ENCODE measurements at places on chromosomes 7 and 10. TPM values are rescaled to one million over a fixed set of nuclear protein-coding genes. Genes with fewer than 3 reads are reported as not detected.

GRCh38 chr10:13721486-13721885 is 134.7 kb downstream of the PRPF18 start:
- no peak for DNase-seq

DNA sequence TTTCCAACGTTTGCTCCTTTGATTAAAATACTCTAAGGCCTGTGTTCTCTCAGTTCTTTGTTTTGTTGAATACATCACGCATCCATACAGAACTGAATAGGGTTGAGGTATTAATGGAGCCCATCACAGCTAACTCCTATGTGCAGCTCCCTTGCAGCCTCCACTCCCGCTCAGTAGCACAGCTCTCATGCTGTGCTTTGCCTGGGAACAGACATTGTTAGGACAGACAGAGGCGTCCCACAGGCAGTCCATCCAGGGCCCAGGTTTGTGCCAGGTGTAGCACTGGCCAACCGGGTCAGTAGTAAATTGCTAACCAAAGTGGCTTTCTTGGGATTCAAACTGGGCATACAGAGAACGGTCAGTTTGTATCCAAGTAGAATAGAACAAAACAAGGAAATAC is 644.7 kb upstream of the NRP1 start:
- DNase-seq = no peak

METTL27 gene
- total RNA-seq = 14.3 TPM

- DNase-seq = no peak
Measured at GRCh38 chr10:86644794-86645445, 9.4 kb upstream of the OPN4 start.

- no peak for DNase-seq
Measured at GRCh38 chr10:4398602-4399001, 427.4 kb upstream of the AKR1E2 start.

GRCh38 chr10:103665162-103665889 is 171.8 kb downstream of the NEURL1 start:
- no peak for DNase-seq

ACHE gene
- total RNA-seq = 11.3 TPM

GRID1 gene
- total RNA-seq = 0.10 TPM

GRCh38 chr7:127346575-127347256 is 45.8 kb downstream of the ZNF800 start:
- DNase-seq = no peak

PLXDC2 gene
- not detected for total RNA-seq

ZNF727 gene
- not detected for total RNA-seq

- no peak for DNase-seq
Measured at GRCh38 chr10:33519130-33519860, 184.8 kb upstream of the NRP1 start.

SPACDR gene
- 4.5 TPM for total RNA-seq

PLOD3 gene
- 103 TPM for total RNA-seq

GRCh38 chr7:67764289-67764688 is 767.7 kb downstream of the TYW1 start:
- DNase-seq = peak; percentile 11

DNA sequence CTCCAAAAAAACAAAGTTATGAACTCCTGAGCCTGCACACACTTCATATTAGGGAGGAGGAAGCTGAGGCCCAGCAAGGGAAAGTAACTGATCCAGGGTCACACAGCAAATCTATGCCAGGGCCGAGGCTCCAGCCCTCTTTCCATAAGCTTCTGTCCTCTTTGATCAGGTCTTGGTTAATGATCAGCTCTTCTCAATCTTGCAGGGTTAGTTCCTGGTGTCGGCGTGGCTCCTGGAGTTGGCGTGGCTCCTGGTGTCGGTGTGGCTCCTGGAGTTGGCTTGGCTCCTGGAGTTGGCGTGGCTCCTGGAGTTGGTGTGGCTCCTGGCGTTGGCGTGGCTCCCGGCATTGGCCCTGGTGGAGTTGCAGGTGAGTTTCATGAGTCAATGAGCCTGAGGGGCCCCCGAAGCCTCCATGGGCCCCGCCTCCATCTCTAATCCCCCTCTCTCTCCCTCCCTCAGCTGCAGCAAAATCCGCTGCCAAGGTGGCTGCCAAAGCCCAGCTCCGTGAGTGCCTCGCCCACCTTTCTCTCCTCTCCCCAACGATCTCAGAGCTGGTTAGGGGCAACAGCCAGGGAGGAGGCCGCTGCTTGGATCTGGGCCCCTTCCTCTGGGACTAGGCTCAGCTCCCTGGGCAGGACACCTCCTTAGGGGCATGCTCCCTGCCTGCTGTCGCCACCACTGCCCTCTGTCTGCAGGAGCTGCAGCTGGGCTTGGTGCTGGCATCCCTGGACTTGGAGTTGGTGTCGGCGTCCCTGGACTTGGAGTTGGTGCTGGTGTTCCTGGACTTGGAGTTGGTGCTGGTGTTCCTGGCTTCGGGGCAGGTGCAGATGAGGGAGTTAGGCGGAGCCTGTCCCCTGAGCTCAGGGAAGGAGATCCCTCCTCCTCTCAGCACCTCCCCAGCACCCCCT is 23.7 kb upstream of the LIMK1 start:
- peak; percentile 67 for DNase-seq

- DNase-seq = no peak
Measured at GRCh38 chr10:917416-917720, 14.1 kb downstream of the LARP4B start.

GTF2IRD1 gene
- total RNA-seq = 31.1 TPM

- peak; percentile 62 for DNase-seq
Measured at GRCh38 chr7:43648473-43649406, 65.8 kb downstream of the STK17A start.

GPR22 gene
- not detected for total RNA-seq

DNA sequence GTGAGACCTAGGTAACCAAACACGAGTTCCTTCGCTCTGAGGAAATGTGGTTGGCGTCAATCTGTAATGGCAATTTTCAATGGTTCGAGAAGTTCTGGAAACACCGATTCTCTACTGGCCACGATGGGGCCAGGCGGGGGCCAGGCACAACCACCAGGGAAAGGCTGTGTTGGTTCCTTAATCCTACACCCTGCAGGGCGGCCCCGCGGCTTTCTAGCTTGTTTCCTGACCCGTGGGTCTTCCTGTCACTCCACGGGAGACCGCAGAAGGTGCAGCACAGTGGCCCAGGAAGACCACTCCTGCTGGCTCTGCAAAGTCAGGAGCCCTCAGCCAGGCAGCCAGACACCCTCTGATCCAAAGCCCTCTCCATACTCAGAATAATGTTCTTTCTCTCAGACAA is 113.4 kb downstream of the FGFR2 start:
- no peak for DNase-seq

EIF3A gene
- total RNA-seq = 95.3 TPM

DNA sequence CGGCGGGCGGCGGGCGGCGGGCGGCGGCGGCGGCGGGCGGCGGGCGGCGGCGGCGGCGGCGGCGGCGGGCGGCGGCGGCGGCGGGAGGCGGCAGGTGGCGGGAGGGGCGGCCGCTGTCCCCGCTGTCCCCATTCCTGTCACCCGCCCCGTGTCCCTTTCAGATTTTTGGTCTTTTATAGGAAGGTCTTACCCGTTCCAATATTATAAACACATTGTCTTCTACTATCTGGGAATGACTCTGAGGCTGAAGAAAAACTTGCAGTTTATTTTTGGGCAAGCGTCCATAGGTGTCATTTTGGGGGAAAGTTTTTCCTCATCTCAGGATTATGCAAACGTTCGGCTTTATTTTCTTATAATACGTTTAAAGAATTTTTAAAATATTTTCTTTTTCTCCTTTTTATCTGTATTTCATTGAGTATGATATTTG is 578 bp downstream of the ZNF713 start:
- peak; percentile 20 for DNase-seq

GRCh38 chr10:88226891-88227290 is 356.2 kb downstream of the RNLS start:
- DNase-seq = no peak

ADAM8 gene
- total RNA-seq = 54.4 TPM

GRCh38 chr10:6401558-6402348 is 178.3 kb downstream of the PRKCQ start:
- DNase-seq = peak; percentile 78

DNA sequence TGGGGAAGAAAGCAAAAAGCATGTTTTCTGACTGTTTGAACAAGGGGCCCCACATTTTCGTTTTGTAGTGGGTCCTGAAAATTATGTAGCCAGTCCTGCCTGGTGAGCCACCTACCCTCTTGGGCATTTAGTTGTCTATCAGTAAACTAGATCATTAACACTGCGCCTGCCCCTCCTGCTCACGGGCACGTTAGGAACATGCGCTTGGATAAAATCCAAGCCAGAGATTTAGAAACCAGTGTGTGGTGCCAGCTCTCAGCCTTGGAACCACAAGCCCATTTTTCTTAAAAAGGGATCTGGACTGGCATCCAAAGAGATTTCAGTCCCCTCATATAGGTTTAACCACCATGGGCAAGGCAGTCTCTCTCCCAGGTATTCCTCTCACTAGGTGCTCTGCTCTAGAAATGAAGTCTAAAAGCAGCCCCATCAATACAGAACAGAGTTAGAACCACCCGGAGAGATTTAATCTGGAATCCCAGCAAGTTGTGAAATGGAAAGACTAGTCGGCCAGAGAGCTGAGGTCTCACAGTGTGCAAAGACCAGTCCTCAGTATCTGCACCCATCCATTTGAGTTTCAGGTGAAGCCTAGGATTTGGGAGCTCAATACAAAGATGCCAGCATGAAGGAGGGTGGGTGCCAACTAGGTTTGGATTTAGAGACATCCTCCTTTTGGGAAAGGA is 123.9 kb upstream of the TCF7L2 start:
- no peak for DNase-seq

DNA sequence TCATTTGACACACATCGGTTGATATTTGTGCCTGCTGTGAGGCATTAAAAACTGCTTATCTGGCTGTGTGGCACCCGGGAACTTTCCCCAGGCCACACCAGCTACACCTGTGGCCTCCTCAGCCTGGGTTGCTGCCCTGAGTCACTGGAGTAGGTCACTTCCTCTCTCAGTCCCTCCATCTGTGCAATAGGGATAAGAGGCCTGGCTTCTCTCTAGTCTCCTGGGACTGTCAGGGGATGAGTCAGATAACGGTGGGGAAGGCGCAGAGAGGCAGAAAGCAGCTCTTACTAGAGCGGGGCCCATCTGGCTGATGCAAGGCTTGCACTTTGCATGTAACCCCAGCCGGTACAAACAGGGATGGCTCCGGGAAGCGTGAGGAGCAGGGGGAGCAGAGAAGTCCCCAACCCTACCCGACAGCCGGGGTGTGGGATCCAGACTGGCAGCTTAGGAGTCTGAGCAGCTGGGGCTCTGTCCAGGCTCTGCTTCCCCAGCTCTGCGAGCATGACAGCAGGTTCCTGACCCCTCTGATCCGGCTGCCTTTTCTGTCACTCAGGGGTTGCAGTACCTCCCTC is 34.0 kb downstream of the DNAJB12 start:
- peak; percentile 82 for DNase-seq

SLC16A9 gene
- total RNA-seq = 2.2 TPM

CDK5 gene
- 23.5 TPM for total RNA-seq

DNA sequence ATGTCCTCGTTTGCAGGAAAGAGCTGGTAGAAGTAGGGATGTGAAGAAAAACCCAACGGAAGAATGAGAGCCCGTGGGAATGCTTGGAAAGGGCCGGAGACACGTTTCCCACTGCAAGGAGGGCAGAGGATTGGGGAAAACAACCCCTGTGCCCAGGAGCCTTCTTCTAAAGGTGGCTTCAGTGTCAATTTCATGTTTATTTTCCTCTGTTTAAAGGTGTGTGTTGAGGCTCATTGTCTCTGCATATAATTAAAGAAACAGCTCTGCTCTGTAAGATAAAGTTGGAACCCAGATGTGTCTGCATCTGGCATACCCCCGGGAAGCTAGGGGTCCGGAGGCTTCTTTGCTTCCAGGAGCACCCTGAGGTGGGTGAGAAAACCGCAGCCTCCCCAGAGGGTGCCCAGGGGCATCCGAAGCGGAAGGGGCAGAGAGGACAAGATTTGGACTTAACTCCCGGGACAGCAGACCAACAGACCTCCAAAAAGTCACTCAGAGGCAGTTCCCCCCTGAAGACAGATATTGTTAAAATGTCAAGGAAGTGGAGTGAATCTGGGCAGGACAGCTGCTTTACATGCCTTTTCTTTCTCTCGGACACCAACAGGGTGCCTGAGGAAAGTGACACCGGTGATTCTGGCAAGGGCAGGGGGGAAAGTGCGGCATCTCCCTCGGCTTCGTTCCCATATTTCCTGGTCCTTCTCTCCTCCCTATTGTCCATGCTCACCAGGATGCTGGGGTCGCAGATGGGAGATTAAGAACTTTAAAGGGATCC is 8.6 kb upstream of the GATA3 start:
- DNase-seq = no peak

DNA sequence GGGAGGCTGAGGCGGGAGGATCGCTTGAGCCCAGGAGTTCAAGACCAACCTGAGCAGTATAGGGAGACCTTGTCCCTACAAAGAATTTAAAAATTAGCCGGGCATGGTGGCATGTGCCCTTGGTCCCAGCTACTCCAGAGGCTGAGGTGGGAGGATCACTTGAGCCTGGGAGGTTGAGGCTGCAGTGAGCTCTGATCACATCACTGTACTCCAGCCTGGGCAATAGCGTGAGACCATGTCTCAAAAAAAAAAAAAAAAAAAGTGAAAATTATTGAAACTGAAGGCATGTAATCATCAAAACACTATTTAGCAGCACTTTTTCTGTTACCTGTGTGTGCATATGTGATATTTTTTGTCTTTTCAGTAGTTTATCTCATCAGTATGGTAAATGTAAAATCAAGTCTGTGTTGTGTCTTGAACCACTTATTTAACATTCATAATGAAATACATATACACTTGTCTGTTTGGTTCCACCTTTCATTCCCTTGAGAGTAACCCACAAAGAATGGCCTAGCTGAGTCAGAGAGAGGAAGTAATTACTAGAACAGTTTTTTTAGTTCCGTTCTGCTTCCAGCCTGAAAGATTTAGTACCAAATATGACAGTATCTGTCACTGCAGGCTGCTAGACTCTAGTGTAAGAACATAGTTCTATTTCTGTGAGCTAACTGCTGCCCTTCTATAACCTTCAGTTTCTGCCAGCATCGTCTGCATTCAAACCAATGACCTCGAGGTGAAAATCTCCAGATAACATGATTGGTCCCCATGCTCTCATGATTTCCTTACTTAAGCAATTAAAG is 68.6 kb downstream of the MMRN2 start:
- no peak for DNase-seq

SPDYE9 gene
- not detected for total RNA-seq

GRCh38 chr10:122657255-122657654 is 42.4 kb downstream of the C10orf120 start:
- no peak for DNase-seq

GRCh38 chr7:88206254-88206653 is 13.6 kb downstream of the SRI start:
- DNase-seq = no peak

TAS2R4 gene
- total RNA-seq = 2.4 TPM

DNA sequence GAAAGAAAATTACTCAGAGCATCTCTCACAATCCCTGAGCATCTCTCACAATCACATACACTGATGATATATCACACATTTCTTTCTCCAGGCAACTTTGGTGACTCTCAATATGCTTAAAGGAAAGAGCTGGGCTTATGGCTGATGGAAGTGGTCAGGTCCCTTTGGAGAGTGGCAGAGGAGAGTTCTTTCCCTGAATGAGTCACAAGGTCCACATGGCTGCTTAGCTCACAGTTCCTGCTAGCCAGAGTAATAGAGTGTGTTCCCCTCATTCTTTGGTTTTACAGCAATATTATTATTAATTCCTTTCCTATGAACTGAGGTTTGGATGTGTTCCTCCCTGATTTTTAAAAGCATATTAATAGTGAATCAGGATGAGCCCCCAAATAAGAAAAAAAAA is 287.4 kb downstream of the C7orf25 start:
- no peak for DNase-seq

MRPL43 gene
- 42.7 TPM for total RNA-seq

CDH23 gene
- total RNA-seq = 0.07 TPM

Data from Calu3 (cell line).